Activated CD4-positive, alpha-beta T cell treated with anti-CD3 and anti-CD28 coated beads, Interleukin-2, amount 50 U/mL, for 4 hours (primary cell): ENCODE measurements at places on chromosomes 6 and 20.
A peak's percentile ranks its signal among the peaks of the same experiment; 100 is the strongest.

DNA sequence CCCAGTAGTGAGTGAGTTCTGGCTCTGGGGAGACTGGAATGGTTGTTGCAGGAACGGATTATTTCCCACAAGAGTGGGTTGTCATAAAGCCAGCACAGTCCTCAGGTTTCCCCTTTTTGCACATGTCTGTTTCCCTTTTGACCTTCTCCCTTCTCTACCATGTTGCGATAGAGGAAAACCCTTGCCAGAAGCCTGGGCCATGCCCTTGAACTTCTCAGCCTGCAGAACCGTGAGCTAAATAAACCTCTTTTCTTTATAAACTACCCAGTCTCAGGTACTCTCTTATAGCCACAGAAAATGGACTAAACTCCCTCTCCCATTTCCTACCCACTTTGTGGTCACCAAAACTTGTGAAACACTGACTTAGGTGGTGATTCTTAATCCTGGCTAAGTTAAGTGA lies 7.2 kb upstream of the PPP1R16B start:
- DNase-seq = no peak

DNA sequence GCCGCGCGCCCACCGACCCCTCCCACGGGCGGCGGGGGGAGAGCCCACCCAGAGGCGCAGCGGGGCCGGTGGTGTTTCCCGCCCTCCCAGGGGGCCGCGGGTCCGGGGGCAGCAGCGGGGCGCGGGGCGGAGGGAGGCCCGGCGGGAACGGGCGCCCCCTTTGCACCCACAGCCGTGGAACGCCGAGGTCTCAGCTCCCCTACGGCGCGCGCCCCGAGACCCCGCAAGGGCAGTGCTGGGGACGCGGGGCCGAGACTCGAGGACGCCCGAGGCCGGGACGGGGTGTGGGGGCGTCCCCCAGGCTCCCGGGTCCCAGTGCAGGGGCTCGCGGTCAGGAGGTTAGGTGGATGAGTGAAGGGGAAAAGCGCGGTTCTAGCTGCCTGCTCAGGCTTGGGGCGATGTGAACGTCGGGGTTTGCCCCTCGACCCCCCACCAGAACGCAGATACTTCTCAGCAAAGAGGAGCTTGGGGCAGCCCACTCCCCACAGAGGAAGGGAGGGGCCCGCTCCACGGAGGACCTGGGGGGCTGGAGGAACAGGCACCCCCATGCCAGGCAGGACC lies 65.5 kb upstream of the BHLHE23 start:
- no peak for DNase-seq

DNA sequence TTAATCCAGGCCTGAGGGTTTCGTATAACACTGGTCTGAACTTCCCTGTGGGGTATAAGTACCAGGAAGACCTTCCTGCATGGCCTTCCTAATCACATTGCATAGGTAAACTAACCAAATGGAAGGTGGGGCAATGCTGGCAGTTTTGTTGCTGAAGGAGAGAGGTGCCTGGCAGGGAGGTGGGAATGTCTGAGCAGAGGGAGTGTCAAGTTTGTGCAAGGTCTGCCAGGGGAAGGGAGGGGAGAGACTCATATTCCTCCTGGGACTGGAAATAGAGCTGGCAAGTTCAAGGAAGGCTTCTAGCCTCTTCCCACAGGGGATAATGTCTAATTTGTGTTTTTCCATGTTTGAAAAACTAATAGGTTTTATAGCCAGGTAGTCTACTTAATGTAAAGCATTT lies 70.6 kb downstream of the HDDC2 start:
- no peak for DNase-seq

DNA sequence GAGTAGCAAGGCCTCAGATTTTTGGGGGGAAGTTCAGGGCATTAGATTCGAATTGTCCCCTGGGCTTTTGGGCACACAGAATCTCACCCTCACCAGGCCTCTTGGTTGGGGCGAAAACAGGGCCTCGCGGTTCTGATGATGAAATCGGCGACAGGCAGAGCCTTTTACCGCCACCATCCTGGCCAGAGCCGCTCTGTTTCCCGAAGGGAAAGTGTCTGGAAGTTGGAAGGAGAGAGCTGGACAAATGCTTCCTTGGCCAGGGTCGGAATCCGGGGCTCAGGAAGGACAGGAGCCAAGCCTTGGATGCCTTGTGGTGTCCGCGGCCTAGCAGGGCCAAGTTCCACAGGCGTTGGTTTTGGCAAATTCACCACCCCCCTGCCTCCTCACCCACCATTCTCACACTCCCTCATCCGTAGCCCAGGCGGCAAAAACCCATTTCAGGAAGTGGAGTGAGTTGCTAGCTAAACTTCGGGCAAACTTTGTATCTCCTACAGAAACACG lies 3.5 kb upstream of the TFAP2A start:
- no peak for DNase-seq

DNA sequence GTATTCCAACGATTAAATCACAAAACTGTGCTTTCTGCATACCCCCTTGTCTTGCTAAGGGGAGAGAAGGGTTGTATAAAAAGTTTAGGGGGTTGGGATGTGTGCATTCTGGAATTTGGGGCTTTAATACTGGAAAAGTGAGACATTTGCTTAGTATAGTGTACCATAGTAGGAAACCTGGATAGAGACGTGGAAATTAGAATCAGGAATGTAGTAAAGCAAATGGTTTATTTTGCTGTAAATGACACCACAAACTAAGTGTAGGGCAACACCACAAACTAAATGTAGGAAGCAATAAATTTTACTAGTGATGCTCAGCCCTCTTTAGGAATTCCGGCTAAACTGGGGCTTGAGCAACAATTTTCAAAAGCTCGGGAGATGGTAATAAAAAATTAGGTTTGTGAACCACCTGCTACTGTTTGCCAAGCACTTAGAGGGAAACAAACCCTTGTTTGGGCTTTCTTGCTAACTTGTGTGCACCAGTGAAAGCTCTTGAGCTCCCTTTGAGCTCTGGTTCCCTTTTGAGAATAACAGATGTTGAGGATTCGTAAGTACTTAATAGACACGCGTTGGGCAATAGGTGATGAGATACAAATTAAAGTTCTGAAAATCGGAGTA lies 13.8 kb downstream of the BRD2 start:
- DNase-seq = no peak

DNA sequence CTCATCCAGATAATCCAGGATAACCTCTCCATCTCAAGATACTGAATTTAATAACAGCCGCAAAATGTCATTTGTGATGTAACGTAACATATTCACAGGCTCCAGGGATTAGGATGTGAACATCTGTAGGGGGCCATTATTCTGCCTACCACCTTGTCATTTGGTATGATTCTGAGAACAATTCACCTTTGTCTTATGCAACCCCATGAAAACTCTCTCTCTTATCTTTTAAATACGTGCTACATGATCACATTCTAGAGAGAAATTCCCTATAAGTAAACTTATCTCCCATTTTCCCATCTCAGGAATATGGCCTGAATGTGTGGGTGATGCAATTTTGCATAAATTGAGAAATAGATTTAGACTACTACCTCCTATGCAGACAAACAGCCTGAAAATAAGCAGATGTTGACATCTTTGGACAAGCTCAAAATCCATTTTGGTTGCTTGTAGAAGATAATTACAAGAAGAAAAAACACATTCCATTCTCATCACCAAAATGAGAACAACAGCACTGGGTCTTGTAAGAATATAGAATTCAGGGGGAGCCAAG lies 255.4 kb upstream of the STXBP5 start:
- DNase-seq = no peak

GRCh38 chr6:156884306-156884705 lies 107.1 kb downstream of the ARID1B start:
- no peak for DNase-seq

DNA sequence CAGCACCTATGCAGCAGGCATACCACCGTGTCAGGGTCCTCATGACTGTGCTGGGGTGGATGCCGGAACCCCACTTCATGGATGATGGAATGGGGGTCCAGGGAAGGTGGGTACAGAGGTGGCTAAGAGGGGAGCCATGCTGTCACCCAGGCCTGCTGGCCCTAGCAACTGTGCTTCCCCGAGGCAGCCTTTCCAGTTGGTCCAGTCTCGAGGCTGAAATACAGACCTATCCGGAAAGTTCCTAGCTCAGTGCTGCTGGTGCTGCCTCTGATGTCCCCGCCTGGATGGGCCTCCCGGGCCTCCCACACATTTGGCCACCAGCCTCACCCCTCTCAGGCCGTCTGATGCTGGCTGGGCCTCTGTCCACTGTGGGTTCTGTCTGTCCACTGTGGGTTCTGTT lies 17.4 kb downstream of the SIRPA start:
- no peak for DNase-seq

- no peak for DNase-seq
Measured at GRCh38 chr6:7671581-7671980, 54.3 kb upstream of the BMP6 start.

GRCh38 chr6:106751501-106752252 lies 122.3 kb downstream of the QRSL1 start:
- DNase-seq = no peak

DNA sequence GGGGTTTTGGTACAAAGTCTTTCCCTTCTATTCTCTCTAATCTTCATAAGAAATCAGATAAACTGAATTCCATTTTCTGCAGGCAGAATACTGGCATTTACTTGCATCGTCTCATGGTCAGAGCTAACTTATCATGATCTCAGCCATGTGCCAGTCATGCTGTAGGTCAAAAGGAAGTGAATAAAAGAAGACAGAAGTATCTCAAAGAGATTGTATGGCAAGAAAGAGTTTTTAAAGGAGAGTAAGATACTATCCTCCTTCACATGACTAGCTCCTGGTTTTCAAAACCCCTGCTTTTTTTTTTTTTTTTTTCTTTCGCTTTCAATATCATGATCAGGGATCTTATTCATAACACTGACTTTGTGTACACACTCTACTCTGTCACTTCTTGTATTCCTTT lies 398.3 kb downstream of the C6orf118 start:
- DNase-seq = no peak

DNA sequence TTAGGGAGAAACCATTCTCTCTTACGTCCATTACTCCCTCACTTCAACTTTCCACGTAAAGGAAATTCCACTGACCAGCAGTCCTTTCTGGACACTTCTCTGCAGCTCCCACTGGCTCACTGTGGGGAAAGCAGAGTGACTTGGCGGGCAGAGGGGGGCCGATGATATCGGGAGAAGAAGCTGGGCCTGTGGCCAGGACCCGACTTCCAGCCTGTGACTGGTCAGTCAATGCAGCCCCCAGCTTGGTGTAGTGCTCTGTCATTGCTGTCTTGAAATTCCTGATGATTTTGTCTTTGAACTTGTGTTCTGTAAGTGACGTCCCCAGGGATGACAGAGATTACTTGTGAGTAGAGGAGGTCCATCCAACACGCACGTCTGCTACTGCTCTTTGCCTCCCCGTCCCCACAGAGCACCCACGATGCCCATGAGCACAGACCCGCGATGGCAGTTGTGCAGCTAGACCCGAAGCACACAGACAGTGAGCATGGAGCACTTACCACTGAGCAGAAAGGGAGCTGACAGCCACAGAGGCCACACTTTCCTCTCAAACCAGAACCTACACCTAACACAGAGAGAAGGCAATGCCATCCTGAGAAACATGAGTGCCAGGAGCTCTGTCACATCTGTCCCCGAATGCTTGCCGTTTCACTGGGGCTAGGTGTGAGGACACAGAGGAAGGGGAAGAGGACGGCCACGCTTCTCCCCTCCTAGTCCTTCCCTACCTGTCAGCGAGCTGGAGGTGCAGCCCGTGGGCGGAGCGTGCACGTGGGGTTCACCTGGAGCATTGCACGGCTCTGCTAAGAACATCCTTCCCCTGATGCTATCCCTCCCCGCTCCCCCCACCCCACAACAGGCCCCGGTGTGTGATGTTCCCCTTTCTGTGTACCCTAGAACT lies 25.7 kb downstream of the DACT2 start:
- DNase-seq = no peak

- no peak for DNase-seq
Measured at GRCh38 chr6:6686748-6687601, 98.5 kb downstream of the LY86 start.

DNA sequence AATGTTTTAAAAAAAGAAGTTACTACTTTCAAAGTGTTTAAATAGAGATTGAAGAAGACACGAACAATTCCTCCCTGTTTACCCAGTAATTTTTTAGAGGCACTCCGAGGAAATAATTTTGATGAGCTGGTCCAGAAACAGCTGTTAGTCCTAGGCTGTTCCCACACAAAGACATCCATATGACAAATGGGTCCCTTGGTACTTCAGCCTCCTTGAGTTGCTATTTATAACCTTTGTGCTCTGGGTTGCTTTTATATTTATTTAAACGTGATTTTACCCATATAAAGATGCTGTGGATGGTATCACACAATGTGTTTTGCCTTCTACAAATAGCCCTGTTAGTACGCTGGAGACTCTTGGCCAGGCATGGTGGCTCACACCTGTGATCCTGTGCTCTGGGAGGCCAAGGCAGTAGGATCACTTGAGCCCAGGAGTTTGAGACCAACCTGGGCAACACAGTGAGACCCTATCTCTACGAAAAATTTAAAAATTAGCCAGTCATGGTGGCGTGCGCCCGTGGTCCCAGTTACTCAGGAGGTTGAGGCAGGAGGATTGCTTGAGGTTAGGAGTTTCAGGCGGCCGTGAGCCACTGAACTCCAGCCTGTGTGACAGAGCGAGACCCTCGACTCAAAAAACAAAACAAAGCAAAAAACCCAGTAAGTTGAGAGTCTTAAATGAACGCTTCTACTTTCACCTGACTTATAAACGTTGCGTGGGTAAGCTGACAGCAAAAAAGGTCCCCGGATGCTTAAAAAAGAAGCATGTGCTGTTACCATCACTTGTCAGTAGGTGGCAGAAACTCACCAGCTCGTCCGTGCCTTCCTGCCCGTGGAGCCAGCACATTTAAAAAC lies 56.9 kb upstream of the ARMH2 start:
- DNase-seq = peak; percentile 56

DNA sequence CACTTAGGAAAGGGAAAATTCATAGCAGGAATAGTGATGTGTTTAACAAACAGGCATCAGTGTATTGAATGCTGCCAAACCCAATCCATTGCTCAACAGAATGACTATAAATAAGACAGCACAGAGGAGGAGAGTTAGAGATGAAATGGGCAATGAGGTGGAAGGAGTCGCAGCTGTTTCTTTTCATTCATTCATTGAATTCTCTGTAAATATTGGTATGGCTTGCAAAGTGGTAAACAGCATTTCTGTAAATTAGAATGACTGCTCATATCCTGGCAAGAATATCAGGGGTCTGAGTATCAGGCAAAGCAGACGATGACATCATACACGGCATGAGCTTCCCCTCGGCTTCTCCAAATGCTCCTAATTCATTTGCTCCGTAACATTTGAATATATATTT lies 703.6 kb upstream of the SLC35B3 start:
- no peak for DNase-seq

GRCh38 chr20:59776626-59777330 lies 156.7 kb downstream of the SYCP2 start:
- DNase-seq = no peak

DNA sequence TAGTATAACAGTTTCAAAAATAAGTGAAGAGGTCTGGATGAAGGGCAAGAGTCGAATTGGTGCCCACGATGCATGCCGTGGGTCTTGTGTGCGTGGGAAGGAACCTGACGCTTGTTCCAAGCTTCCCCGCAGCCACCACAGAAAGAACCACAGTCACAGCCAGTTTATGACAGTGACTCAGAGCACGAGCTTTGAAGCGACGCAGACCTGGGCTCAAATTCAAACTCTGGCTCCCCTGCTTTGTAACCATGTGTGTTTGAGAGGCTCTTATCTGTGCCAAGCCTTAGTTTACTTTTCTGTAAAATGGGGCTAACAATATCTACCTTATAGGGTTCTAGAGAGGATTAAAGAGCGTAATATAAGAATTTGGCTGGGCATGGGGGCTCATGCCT lies 65.5 kb downstream of the SYNJ2 start:
- DNase-seq = peak; percentile 31

GRCh38 chr6:56739836-56740815 lies 97.4 kb upstream of the DST start:
- DNase-seq = no peak

- DNase-seq = no peak
Measured at GRCh38 chr6:88167352-88167937, 1.3 kb upstream of the CNR1 start.

- no peak for DNase-seq
Measured at GRCh38 chr20:49964964-49965780, 17.6 kb upstream of the SNAI1 start.
